Left lung (tissue), 14 donors: ENCODE measurements at places on chromosomes 5 and 9. TPM values are rescaled to one million over a fixed set of nuclear protein-coding genes. Genes with fewer than 3 reads are reported as not detected.

Gene SYNPO
- total RNA-seq = 80.4 TPM

Gene TUBB4B
- total RNA-seq = 245 TPM

Gene TNFSF8
- 4.8 TPM for total RNA-seq

GRCh38 chr5:140546851-140547507, 483 bp upstream of the EIF4EBP3 start:
- H3K4me3 ChIP-seq = no peak overlapping the region
- peaks cover 45% of the 10 kb centered on the region for H3K4me1 ChIP-seq
- H3K27ac ChIP-seq = peak overlapping the region; percentile 93
- DNase-seq = no peak
- H3K36me3 ChIP-seq = peaks cover 67% of the 10 kb centered on the region

DNA sequence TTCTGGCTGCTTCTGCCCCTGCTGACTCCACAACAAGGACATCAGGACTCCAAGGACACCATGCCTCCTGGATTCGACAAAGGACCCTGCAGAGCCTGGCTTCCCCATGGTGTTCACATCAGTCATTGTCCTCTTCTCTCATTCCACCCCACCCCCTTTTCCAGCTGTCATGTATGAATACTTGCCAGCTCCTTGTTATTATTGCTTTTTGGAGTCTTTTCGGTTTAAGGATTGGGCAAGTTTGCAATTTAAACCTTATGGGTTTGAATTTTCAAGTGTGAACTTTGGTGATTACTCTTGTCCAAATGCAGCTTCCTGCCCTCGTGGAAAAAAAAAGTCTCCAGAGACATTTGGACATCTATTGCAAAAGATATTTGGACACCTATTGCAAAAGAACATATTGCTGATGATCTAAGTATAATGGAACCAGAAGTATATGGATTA, 14.2 kb upstream of the LVRN start:
- no peaks in the 10 kb centered on the region for H3K27me3 ChIP-seq
- no peak overlapping the region for H3K4me3 ChIP-seq
- DNase-seq = no peak
- H3K27ac ChIP-seq = no peak overlapping the region

DNA sequence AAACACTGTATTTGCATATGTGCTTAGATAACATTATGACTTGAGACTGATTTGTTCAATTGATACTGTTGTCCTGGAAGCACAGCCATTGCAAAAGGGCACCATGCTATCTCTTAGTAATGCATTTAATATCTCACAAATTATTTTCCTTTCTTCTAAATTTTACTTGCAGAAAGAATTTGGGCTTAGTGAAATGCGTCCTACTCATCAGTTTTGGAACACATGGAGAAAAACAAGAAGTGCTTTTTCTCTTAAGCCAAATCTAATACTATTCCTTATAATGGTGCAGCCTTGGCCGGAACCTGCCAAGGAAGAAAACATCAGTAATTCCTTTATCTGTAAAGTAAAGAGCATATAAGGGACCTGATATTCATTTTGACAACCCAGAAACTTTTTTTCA, 172.2 kb upstream of the ZNF608 start:
- no peaks in the 10 kb centered on the region for H3K27me3 ChIP-seq
- no peaks in the 10 kb centered on the region for H3K36me3 ChIP-seq
- peaks cover 17% of the 10 kb centered on the region for H3K4me1 ChIP-seq

- no peak overlapping the region for H3K4me3 ChIP-seq
- H3K27me3 ChIP-seq = no peaks in the 10 kb centered on the region
- H3K36me3 ChIP-seq = no peaks in the 10 kb centered on the region
- H3K27ac ChIP-seq = no peak overlapping the region
Measured at GRCh38 chr5:67989456-67989855, 226.1 kb upstream of the PIK3R1 start.

DNA sequence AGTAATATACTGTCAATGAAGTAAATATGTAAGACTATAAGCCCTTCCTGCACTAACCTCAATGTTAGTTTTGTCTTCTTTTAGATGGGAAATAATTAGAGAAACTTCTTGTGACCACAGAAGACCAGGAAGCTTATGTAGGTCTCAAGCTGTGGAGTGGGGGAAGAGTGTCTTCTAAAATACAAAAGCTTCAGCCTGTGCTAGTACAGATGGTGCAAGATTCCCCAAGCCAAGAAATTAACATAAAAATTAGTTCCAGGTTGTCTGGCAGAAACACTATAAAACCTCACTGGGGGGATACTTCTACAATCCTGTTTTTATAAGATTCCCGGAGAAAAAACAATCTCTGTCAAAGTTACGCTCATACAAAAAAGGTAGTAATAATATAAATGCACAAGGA, 103.6 kb downstream of the FNBP1 start:
- no peaks in the 10 kb centered on the region for H3K27me3 ChIP-seq
- no peak overlapping the region for H3K4me3 ChIP-seq
- peaks cover 4% of the 10 kb centered on the region for H3K36me3 ChIP-seq
- H3K27ac ChIP-seq = no peak overlapping the region
- H3K4me1 ChIP-seq = peaks cover 30% of the 10 kb centered on the region
- DNase-seq = no peak

DNA sequence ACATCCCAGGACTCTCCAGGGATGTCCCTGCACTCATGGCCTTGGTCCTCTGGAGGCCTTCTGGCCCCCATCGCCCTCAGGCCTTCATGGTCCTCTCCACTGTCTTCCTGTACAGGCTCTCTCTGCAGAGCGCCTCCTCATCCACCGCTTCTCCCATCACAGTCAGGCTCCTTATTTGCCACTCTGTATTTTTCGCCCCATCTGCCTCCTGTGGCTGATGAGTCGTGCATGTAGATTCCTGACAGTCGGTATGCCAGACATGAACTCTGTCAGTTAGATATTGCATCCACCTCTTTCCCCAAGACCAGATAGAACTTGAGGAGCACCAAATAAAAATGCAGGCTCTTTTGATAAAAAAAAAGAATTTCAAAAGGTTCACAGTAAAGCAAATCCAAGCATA, 362.8 kb downstream of the IRX1 start:
- H3K4me3 ChIP-seq = no peak overlapping the region
- no peaks in the 10 kb centered on the region for H3K4me1 ChIP-seq
- no peak overlapping the region for H3K27ac ChIP-seq
- H3K36me3 ChIP-seq = no peaks in the 10 kb centered on the region
- DNase-seq = no peak

DNA sequence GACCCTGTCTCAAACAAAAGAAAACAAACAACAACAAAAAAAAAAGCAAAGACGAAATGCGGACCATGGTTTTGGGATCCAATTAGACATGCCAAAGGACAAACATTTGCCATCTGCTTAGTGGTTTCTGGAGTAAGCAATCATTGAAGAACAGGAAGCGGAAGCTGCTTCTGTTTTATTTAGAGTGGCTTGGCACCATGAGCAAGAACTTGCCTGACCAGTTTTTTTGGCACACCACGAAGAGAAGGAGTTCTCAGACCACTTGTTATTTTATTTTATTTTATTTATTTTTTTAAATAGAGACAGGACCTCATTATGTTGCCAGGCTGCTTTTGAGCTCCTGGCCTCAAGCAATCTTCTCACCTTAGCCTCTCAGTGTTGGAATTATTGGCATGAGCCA, 17.0 kb downstream of the BTF3 start:
- DNase-seq = no peak
- H3K27me3 ChIP-seq = no peaks in the 10 kb centered on the region
- peak overlapping the region; percentile 67 for H3K27ac ChIP-seq
- no peaks in the 10 kb centered on the region for H3K36me3 ChIP-seq
- H3K4me1 ChIP-seq = no peaks in the 10 kb centered on the region

GRCh38 chr9:90616806-90617205, 25.8 kb downstream of the DIRAS2 start:
- no peaks in the 10 kb centered on the region for H3K27me3 ChIP-seq
- no peak for DNase-seq
- no peak overlapping the region for H3K27ac ChIP-seq
- no peak overlapping the region for H3K4me3 ChIP-seq
- no peaks in the 10 kb centered on the region for H3K4me1 ChIP-seq
- no peaks in the 10 kb centered on the region for H3K36me3 ChIP-seq
